GM18507 (cell line): ENCODE measurements at places on chromosomes 7 and 10.

- DNase-seq, result no peak
Measured at GRCh38 chr10:60352105-60352504, 37.6 kb downstream of the ANK3 start.

GRCh38 chr7:25619963-25620799, 391.9 kb upstream of the NPVF start:
- DNase-seq, result no peak

GRCh38 chr7:24381894-24382505, 98.0 kb downstream of the NPY start:
- peak; percentile 28 for DNase-seq

- no peak for DNase-seq
Measured at GRCh38 chr7:98105942-98106544, 619 bp upstream of the LMTK2 start.

DNA sequence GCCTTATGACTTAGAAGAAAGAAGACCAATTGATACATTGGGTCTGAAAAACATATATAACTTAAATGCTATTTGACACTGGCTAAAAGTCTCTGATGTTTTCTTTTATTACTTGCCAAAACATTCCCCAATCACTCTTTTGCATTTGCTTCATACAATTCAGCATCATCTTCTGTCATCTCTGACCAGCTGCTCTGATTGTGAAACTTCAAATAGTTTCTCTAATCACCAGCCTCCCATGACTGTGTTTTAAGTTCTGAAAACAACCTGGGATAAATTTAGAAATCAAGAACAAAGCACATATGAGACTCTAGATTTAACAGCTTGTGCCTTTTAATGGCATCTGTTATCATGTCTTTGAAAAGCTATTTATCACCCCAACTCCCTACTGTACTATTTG, 208.4 kb upstream of the KCND2 start:
- no peak for DNase-seq

DNA sequence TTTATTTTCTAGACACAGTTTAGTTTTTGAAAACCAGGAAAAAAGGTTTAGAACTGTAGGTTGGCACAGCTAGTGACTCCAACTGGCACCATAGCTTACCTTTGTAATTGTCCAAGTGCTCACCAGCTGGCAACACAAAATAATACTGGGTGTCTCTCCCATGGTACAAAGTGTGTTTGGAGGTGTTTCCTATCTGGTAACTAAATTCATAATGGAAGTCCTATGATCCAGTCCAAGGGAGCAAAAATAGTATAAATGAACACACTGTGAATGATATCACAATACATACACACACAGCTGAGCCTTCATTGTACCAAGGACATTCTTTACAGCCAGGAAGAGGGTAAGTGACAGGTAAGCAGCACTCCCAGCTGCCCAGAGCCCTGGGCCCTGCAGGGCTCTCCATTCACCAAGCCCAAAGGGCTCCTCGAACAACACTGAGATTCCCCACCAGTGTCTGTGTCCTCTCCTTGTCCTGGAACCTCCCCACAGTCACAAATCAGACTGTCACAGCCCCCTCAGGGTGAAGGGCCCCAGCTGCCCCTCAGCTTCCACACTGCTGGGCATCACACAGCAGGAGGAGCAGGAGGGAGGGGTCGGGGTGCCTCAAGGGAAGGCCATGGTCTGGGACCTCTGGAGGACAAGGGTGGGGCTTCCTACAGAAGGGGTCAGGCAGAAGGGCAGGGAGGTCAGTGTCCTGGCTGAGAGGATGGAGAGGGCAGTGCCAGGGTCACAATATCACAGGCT, 72.1 kb downstream of the PKD1L1 start:
- DNase-seq, result no peak

GRCh38 chr10:43204042-43204942, 62.6 kb downstream of the RASGEF1A start:
- no peak for DNase-seq
